ENCODE measurements at places on chromosomes 5 and 9.

GRCh38 chr9:21470126-21470525, 12.0 kb downstream of the IFNE start:
- no peak for DNase-seq

DNA sequence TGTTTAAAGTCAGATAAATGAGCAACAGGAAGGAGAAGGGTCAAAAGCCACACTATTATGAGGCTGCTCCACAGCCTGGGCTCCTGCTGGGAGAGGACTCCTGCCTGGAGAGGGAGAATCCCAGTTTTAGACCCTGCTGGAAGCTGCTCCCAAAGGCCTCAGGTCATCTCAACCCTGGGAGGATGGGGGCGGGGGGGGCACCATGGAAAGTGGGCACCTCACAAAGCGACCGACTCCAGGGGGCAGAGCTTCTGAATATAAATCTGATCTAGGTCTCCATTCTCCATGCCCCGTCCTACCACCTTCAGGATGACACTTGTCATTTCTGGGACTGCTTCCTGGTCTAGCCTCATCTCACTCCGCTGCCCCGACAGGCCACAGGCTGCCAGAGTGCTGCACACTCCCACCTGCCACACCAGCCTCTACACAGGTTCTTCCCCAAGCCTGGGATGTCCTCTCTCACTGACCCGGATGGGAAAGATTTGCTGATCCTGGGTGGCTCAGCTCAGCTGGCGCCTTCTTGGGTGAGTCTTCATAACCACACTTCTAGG, 183.4 kb downstream of the GAPVD1 start:
- DNase-seq, result no peak

DNA sequence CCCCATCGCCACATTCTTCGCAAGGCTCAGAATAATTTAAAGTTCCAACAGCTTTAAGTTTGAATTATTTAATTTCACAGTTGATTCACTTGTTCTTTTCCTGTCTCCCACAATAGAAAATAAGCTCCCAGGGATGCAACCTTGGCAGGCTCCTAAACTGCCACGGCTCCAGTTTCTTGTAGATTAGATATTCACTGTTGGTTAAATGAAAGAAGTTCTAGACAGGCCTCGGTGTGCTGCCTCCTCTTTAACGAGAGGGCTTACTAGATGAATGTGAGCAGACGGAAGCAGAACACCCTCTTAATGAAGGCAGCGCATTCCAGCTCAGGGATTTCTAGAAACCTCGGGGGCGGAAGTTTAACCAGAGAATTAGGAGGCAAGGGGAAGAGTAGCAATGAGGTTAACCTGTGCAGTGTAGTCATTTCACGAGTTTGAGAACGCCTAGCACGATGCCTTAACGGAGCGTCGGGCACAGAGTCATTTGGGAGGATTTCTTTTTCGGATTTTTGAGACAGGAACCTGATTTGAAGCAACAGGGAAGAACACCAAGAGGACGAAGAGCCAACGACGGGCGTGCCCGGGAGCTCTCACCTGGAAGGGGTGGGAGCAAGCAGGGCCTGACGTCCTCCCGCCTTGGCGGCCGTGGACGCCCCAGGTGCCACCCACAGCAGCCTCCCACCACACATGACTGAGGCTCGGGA, 637 bp upstream of the SMC5 start:
- DNase-seq, result peak; percentile 71

DNA sequence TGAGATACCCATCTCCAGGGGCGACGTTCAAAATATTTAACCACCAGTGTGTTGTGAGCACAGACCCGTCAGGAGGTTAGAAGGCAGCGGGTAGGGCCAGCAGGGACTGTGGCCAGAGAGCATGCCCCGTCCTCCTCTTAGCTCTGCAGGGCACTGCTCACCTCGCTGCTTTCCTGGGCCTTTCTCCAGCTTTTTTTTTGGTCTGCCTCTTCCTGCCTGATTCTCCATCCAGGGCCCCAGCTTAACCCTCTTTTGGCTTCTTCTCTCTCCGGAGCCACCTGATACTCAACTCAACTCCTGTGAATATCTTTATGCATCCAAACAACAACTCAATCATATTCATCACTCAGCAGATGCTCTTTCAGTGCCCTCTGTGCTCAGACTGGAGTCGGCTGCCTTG, 44.0 kb downstream of the TMOD1 start:
- DNase-seq, result no peak

DNA sequence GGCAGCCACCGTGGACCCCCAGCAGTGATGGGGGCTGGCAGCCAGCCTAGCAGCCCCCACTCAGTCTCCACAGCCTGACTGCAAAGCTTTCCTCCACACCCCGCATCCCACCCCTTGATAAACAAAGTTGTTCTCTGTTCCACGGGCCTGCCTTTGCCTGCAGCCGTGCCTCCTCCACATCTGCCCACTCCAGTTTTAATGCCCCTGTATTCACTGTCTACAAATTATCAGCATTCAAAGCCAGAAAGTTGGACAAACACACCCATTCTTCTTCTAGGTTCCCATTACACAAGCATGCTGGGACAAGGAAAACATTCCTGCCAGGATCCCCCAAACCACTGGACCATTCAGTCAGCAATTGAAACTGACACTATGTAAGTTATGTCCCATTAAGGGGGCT, 23.0 kb upstream of the NR5A1 start:
- DNase-seq, result no peak

DNA sequence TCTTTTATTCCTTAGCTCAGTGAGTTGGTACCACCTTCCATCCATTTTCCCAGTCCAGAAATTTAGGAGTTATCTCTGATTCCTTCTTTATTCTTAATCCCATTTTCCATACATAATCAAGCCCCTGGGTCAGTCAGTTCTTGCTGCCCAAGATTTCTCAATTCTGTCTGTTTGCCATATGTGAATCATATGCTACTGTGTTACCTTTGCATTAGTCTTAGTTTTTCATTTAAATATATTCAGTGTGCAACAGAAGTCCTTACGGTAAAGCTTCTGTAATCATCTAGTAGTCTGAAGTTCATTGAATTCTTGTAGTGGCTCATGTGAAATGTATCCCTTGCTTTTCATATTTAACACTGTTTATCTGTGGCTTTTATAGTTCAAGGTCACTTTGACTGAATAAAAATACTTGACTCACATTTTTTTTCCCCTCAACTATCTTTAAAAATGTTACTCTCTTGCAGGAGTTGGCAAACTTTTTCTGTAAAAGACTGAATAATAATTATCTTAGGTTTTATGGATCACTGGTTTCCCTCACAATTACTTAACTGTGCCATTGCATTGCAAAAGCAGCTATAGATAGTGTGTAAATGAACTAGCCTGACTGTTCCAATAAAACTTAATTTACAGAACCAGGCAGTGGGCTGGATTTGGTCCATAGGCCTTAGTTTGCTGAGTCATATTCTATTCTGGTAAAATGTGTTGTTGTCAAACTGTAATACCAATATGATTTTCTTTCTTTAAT, 6.9 kb downstream of the KIAA1958 start:
- no peak for DNase-seq

DNA sequence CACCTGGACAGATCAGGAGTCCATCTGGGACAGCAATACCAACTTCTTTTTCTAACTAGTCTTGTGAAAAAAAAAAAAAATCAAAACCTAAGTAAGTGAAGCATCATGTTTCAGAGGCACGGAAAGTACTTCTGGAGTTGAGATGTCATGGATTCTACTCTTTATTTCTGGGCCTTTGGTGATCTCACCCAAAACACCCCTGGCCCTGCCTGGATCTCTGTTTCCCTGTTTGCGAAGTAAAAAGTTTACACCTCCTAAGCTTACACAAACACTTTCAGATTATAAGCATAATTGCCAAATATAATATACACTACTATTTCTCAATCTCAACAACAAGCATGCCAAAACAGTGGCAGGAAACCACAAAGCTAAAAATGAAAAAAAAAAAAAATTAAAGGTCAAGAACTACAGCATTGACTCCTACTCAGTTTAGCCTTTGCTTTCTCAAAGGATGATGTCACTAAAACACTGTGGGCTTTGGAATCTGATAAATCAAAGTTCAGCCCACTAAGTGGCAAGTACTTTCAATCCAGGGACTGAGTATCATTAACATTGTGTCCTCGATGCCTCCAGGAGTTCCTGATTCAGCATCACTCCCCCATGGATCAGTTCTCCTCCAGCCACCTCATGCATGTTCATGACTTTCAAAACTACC, 291.9 kb downstream of the NFIB start:
- DNase-seq, result peak; percentile 16

DNA sequence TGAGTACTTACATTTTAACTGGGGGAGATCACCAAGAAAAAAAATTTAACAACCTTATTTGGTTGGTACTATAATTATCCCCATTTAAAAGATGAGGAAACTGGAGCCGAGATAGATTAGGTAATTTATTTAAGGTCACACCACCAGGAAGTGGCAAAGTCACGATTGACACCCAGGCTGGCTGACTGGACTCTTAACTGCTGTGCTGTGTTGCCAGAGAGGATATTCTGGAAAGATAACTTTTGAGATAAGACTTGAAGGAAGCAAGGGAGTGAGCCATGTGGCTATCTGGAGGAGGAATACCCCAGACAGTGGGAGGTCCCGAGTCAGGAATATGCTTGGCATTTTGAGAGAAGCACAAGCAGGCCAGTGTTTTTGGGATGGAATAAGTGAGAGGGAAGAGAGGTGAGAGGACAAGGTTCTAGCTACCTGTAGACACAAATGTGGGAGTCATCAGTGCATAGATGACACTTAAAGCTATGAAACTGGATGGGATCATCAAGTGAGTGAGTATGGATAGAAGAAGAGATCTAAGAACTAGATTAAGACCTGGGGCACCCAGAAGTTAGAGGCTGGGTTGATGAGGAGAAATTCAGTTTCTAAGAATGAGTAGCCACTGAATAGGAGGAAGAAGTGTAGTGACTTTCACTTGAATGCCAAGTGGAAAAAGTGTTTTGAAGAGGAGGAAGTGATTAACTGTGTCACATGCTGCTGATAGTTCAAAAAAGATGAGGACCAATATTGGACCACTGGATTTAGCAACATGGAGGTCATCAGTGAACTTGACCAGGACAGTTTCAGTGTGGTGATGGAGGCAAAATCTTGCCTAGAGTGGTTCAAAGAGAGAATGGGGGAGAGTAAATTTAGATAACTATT, 25.6 kb downstream of the PDE8B start:
- DNase-seq, result no peak

- DNase-seq, result peak; percentile 19
Observed at GRCh38 chr5:147336876-147337275, 102.0 kb downstream of the STK32A start.

DNA sequence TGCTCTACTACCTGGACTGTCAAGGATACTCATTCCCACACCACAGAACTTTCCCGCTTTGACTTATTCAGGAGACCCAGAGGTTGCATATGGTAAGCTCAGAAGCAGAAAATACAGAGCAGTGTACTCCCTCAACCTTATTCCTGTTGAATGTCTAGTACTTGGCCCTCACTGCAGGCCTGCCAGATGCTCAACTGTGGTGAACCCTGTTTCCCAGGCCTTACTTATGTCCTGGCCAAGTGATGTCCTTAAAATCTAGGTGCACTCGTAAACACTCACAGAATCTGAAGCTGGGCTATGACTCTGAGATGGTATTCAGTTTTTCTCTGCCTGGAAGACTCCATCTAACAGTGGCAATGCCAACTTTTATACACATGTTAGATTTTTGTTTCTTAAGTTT, 21.0 kb downstream of the DIAPH1 start:
- no peak for DNase-seq

GRCh38 chr5:82439750-82440445, 161.7 kb upstream of the RPS23 start:
- peak; percentile 63 for DNase-seq

DNA sequence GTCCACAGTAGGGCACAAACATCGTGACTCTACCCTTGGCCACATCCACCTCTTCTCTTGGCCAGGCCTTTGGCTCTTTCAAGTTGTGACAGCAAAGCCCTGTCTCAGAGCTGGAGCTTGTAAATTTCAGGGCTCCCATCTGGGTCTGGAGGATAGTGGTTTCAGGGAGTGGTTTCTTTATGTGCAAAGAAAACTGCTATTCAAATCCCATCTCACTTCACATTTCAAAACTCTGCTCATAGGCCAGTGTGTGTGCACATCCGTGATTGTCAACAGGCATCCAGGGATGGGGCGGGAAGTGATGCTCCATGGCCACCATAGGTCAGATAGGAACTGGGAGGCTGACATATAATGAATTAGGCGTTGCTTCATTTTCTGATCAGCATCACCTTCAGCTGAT, 107.8 kb upstream of the IL12B start:
- no peak for DNase-seq

- DNase-seq, result peak; percentile 48
Observed at GRCh38 chr9:18863791-18864190, 169.2 kb downstream of the SAXO1 start.

DNA sequence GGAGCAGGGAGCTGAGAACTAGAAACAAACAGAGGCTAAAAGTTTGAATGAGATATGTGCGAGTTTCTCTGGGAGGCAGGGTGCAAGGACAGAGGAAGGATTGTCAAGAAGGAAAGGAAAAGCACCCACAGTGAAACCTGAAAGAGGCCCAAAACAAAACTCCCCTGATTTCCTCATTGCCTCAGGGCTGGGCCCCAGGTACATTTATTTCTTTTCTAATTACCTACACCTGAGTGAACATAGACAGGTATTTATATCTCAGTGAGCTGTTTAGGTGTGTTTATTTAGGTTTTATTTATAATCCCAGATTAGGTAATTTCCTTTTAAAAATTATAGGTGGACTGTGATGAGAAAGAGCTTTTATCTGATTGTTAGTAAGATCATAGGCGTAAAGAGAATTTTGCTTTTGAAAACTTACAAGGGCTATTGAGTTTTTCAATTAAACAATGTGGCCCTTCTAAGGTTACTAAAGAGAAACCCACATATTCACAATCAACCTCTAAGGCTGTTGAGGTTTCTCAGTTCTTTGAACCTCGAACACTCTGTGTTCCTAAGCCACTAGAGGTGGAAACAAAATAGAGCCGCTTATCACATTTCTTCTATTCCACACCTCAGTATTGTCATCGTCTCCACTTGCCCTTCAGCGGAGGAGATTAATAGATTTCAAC, 344.8 kb downstream of the ZNF608 start:
- DNase-seq, result no peak

- DNase-seq, result no peak
Observed at GRCh38 chr9:20507431-20507830, 114.9 kb downstream of the MLLT3 start.

DNA sequence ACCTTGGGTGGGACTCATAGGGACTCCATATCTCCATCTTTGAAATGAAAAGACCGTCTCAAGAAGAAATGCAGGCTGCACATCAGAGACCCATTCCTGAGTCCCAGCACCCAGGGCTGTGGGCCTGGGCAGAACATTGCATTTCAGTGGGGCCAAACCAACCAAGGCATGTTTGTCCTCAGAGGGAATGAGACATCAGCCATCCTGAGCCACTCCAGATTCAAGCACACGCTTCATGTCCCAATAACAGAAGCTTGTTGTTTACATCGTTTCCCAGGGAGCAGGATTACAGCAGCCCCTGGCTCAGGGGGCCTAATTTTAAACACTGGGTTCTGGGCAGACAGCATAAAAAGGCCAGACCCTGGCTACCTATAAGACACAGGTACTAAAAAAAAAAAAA, 24.3 kb downstream of the DUSP1 start:
- no peak for DNase-seq

GRCh38 chr5:151303666-151304065, at the start of gene SLC36A3:
TSS of gene SLC36A3 (minus strand) at chr5:151303766. CDS start at chr5:151303354, 412 bp downstream.
- no peak for DNase-seq

Data from fibroblast of upper back skin (primary cell).